Kidney (tissue), 22 donors: ENCODE measurements at places on chromosomes 7 and 10. TPM values are rescaled to one million over a fixed set of nuclear protein-coding genes. Genes with fewer than 3 reads are reported as not detected.

FBXW4 gene
- polyA plus RNA-seq: 47.6 TPM

CELF2 gene
- polyA plus RNA-seq: 1.7 TPM

INSYN2A gene
- polyA plus RNA-seq: not detected

GLI3 gene
- polyA plus RNA-seq: 0.92 TPM

MSS51 gene
- 0.95 TPM for polyA plus RNA-seq

DNA sequence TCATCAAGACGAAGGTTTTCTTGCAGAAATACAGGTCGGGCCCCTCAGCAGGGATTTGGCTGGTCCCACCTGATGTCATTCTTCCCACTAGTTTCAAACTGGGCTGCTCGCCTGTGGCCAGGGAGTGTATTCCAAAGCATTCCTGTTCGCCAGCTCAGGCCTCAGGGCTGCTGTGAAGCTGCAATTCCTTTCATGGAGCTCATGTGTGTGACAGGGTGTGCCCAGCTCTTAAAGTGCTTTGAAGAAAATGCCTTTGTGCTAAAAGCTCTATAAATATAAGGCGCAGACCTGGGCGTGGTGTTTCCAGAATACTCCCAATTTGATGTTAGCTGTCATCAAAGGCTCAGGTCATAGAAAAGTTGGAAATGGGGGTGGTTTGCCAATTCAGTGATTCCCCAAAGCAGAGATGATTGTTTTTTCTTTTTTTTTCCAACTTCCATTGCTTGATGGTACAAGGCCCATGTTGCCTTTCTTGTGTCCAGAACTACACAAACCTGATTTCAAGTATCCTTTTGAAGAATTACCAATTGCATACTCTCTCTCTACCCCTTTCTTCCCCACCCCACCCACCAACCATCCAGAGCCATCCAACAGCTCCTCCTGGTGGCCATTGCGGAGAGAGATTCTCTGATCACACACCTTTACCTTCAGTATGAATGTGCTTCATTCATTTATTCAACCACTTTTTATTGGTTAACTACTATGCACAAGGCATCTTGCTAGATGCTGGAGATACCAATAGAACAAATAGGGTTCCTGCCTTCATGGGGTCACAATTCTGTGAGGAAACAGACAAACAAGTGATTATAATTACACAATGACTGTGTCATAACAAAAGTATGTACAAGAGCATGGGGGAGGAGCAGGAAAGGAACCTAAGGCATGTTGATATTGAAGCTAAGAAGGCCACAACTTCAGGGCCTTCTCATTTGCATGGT lies 297.3 kb upstream of the LYZL1 start:
- DNase-seq: peak; percentile 57

DNA sequence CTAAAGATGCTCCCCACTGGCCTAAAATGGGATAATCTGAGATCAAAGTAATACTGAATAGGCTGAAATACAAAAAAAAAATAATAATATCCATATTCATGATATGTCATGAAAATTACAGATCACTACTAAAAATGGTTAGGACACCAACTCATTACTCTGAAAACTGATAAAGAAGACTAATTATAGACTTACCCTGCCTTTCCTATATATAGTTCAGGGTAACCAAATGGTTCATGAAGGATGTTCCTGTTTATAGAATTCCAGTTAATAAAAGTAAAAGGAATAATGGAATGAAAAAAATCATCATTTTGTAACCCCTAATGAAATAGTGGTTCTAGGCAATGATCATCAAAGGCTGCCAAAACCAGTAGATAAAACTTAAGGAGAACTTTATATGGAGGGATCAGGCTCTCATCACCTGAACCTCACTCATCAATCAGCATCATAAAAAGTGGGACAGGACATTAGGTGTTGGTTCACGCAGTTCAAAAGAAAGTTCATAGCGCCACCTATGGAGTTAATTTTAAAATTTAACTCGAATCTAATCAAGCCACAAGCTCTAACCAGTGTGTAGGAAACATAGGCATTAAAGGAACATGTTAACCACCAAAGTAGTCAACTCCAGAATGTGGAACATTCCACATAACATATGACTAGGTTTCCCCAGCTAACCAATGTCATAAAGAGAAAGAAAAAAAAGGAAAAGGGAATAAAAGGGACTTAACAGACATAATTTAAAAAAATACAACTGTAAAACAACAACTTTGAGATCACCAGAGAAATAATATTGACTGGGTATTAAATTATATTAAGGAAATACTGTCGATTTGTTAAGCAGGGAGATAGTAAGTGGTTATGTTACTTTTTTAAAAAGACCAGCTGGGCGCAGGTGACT lies 35.7 kb downstream of the P4HA1 start:
- DNase-seq: peak; percentile 68

- DNase-seq: no peak
Observed at GRCh38 chr7:98352621-98353020, 48.3 kb downstream of the BAIAP2L1 start.

GRCh38 chr10:48951707-48952106 lies 12.1 kb upstream of the LRRC18 start:
- no peak for DNase-seq

DNA sequence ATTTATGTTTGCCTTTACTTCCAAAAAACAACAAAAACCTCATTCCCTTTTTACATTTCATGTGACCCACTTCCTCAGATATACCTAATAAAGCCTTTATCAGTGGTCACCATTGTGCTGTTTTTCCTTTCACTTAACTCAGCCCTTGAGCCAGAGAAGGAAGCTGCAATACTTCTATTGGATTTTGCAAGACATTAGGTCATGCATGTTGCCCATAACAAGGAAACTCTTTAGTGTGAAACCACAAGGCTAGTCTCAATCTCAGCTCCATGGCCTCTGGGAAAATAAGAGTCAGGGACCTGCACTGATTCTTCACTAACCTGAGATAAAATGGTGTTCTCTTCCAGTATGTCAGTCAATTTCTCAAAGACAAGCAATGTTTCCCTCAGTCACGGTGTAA lies 27.8 kb downstream of the STEAP4 start:
- no peak for DNase-seq

DNA sequence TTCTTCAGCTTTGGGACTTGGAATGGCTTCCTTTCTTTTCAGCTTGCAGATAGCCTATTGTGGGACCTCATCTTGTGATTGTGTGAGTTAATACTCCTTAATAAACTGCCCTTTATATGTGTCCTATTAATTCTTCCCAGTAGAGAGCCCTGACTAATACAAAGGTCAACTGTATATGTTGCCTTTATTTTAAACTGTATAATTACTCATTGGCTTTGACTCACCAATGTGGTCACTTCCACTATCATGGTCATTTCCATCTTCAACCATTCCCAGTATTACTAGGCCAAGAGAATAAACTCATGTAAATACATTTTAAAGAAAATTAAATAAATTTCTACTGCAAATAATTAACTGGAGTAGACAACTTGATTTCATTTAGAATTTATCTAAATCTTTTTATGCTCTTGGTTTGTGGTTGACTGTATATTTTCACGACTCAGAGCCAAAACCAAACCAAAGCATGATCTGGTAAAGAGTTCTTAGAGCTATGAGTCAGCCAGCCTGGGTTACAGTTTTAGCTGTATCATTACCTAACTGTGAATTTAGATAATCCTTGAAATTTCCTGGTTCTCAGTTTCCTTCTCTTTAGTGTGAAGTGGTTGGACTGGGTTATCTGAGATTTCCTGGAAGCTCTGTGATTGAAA lies 188.4 kb downstream of the PPP1R3A start:
- DNase-seq: no peak

DNA sequence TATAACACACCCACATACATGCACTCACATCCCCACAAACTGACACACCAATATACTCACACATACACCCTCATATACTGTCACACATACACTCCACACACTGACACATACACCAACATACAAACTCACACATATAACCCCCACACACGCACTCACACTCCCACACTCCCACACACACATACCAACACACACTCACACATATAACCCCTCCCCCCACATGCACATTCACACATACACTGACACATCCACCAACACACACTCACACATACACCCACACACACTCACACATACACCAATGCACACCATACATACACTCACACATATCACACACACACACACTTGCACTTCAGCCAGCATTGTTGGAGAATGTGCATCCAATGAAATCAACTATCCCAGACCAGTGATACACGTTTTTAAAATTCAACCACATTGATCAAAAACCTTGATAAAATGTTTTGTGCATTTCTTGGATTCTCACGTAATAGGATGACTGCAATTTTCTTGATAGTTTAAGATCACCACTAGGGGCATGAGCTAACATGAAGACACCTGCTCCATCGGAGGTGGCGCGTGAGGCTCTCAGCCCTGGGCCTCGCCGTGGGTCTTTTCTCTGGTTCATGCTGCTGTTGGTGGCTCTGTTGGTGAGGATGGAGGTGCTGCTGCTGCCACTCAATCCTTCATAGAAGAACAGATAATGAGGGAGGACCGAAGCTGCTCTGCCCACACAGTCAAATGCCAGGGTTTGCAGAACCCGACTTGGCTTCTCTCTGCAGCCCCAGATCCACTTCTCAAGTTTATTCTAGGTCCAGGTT lies 32.1 kb upstream of the CHST15 start:
- peak; percentile 48 for DNase-seq

DNA sequence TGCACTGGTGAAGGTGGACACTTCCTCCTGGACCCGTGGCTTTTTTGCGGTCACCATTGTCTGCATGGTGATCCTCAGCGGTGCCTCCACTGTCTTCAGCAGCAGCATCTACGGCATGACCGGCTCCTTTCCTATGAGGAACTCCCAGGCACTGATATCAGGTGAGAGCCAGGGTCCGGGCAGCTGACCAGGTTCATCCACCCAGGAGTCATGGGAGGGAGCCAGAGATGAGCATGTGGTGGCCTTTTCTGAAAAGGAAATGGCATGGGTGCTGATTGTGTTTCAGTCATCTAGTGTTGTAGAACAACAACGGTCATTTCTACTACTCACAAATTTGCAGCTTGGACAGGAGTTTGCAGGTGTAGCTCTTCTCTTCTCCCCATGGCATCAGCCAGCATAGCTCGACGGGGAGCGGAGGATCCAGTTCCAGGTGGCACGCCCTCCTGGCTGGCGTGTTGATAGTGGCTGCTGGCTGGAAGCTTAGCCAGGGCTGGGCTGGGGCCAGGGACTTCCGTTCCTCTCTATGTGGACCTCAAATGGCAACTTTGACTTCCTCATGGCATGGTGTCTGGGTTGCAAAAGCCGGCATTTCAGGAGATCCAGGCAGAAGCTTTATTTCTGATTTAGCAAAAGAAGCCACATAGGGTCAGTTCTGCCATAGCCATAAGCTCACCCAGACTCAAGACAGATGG lies 32.7 kb downstream of the SLC29A3 start:
- DNase-seq: no peak

- DNase-seq: no peak
Observed at GRCh38 chr7:272631-273030, 17.3 kb upstream of the FOXL3 start.

- DNase-seq: no peak
Observed at GRCh38 chr7:155709453-155709852, 65.0 kb downstream of the RBM33 start.

- no peak for DNase-seq
Observed at GRCh38 chr10:28331066-28331465, 28.2 kb upstream of the MPP7 start.
